Activated T-helper 17 cell treated with anti-CD3 and anti-CD28 coated beads, Interleukin-2, amount 50 U/mL, for 72 hours (primary cell): ENCODE measurements at places on chromosomes 1 and 21. TPM values are rescaled to one million over a fixed set of nuclear protein-coding genes. Genes with fewer than 3 reads are reported as not detected.

- H3K36me3 ChIP-seq, result no peaks in the 10 kb centered on the region
- ATAC-seq, result no peak
- H3K27me3 ChIP-seq, result no peaks in the 10 kb centered on the region
- H3K4me1 ChIP-seq, result no peaks in the 10 kb centered on the region
- H3K4me3 ChIP-seq, result no peak overlapping the region
- no peak overlapping the region for H3K27ac ChIP-seq
Observed at GRCh38 chr1:173134800-173135199, 72.3 kb downstream of the TNFSF4 start.

- H3K27me3 ChIP-seq, result no peaks in the 10 kb centered on the region
- H3K4me1 ChIP-seq, result no peaks in the 10 kb centered on the region
- no peak for ATAC-seq
Observed at GRCh38 chr1:155379180-155379579, 58.5 kb downstream of the RUSC1 start.

- H3K27ac ChIP-seq, result no peak overlapping the region
- peaks cover 6% of the 10 kb centered on the region for H3K4me1 ChIP-seq
- no peak for ATAC-seq
- peak overlapping the region; percentile 49 for H3K4me3 ChIP-seq
Observed at GRCh38 chr1:57424231-57425027, 569 bp upstream of the DAB1 start.

DNA sequence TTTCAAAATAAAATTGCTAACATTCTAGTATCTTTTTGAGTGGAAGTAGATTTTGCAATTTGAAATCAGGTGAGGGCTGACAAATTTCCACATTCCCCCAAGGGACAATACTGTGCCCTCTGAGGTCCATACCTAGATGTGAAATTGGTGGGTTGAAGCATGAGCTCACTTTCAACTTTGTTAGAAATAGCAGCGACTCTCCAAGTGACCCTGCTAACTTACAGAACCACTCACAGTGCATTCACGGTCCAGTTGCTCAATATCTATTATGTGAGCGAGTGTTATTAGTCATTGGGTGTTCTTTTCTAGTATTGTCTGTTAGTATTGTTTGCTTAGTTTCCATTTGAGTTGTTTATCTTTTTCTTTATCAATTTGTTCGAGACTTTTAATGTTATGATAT lies 53.6 kb upstream of the ASB17 start:
- H3K27me3 ChIP-seq, result peaks cover 13% of the 10 kb centered on the region
- no peaks in the 10 kb centered on the region for H3K4me1 ChIP-seq
- H3K4me3 ChIP-seq, result no peak overlapping the region

GRCh38 chr1:228084797-228085196 lies 2.3 kb downstream of the ARF1 start:
- H3K27ac ChIP-seq, result peak overlapping the region; percentile 96
- ATAC-seq, result no peak
- H3K4me1 ChIP-seq, result peaks cover 45% of the 10 kb centered on the region

Gene DIO1
- total RNA-seq, result not detected

Gene GNG12
- total RNA-seq, result 0.34 TPM

Gene AMPD1
- total RNA-seq, result not detected

Gene BLZF1
- 14.2 TPM for total RNA-seq
